H7 (cell line): ENCODE measurements at places on chromosomes 11 and 22. TPM values are rescaled to one million over a fixed set of nuclear protein-coding genes. Genes with fewer than 3 reads are reported as not detected.

DNA sequence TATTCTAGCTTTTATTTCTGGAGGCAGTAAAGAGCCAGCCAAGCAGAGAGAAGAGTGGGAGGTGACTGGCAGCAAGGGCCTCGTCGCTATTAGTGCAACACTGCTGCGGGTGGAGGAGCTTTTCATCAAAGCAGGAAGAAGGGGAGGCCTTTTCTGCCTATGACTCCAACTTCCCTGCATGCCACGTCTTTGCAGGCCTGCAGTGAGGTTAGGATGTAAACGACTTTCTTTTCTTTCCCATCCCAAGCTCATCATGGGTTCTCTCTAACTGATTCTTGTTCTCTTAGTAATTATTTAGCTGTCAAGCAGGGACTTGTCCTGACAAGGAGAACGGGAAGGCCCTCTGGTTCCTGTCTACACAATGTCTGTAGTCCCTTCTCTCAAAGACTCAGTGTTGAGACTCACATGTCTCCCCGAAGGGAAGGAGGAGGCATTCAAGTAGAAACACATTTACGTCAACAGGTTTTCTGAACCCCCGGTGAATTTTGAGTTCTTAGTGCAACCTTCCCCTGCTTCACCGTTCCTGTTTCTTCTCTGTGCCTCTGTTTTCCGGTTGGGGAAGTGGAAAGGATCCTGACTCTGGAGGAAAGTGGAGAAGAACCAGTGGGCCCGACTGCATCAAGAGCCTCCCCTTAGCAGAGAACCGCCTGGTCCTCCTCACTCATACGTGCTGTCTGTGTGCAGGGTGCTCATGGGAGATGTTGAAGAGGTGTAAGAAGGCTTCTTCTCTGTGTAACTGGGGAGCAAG, 56.9 kb downstream of the PACS1 start:
- DNase-seq: no peak

- no peak for DNase-seq
These were observed 902.4 kb upstream of the CCDC90B start for GRCh38 chr11:84188521-84188920.

GRCh38 chr11:43746670-43747069, 66.1 kb downstream of the HSD17B12 start:
- no peak for DNase-seq

GRCh38 chr22:40603088-40603605, 33.4 kb downstream of the MRTFA start:
- DNase-seq: no peak

- DNase-seq: no peak
These were observed 18.9 kb upstream of the DDX10 start for GRCh38 chr11:108645970-108646369.

DNA sequence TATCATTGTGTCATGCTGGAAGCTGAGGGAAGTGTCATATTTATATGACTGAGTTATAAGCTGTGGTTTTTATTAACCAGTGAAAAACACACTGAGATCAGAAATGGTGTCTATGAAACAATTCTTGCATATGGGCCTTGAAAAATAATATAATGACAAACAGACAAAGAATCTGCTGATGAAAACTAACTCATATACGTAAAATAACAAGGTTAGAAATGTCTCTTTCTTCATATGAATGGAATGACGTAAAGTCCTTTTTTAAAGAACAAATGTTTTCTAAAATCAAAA, 48.8 kb upstream of the PHF21B start:
- DNase-seq: no peak

- DNase-seq: peak; percentile 25
These were observed 6.2 kb upstream of the IL17REL start for GRCh38 chr22:50018608-50019285.

- DNase-seq: peak; percentile 95
These were observed 71.8 kb upstream of the PITPNB start for GRCh38 chr22:27990879-27991278.

DNA sequence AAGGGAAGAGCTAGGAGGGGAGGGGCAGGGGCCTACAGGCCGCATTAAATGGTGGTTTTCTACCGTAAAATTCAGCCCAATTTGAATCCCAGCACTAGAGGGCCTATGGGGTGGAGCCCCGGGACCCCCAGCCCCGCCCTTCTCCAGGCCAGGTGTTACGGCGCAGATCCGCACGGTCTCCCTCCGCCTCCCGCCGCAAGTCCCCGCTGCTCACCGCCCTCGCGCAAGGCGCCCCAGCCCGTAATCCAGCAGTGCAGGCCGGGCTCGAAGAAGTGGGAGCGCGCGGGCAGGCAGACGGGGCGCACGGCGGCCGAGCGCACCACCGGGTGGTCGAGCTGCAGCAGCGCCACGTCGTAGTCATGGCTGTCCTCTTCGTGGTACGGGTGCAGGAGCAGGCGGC, 17.3 kb downstream of the KCTD17 start:
- peak; percentile 97 for DNase-seq

DNA sequence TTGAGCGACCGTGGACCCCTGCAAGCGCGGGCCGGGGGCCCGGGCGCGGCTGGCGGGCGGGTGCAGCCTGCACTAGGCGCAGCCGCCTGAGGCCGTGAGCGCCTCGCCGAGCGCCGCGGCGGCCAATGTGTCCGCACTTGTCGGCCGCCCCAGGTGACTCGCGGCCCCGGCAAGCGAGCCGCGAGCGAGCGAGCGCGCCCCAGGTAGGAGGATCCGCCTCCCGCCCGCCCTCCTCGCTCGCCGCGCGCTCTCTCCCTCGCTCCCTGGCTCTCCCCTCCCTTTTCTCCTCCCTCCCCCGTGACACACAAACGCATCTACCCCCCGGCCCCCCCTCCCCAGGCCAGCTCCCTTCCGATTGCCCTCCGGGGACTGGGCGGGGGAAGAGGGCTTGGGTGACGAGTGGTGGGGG, at the start of gene WNT7B:
TSS of gene WNT7B (minus strand) at position 160 of the 409 bp plus-strand sequence. CDS start 408 bp downstream, outside the sequence.
- DNase-seq: peak; percentile 85

- DNase-seq: no peak
These were observed 20.9 kb downstream of the EXT2 start for GRCh38 chr11:44116234-44116830.

Gene FAM227A
- 1.2 and 3.8 TPM in 2 replicates for total RNA-seq

Gene SYCE3
- total RNA-seq: not detected in 2 replicates

Gene TPBGL
- not detected in 2 replicates for total RNA-seq

Gene TMEM191C
- total RNA-seq: 0.15 and 0.42 TPM in 2 replicates

Gene CCDC157
- 4.7 and 6.1 TPM in 2 replicates for total RNA-seq

Gene OR4P4
- total RNA-seq: not detected in 2 replicates

Gene SLC5A4
- not detected in 2 replicates for total RNA-seq

Gene TMEM45B
- total RNA-seq: 0.73 TPM in 1 of 2 replicates, not detected in the other

Gene CABP7
- total RNA-seq: 0.11 TPM in 1 of 2 replicates, not detected in the other

Gene GDPD4
- not detected in 2 replicates for total RNA-seq
